ENCODE measurements at places on chromosomes 2 and 18. TPM values are rescaled to one million over a fixed set of nuclear protein-coding genes. Genes with fewer than 3 reads are reported as not detected.

ASAP2 gene
- total RNA-seq, result 66.2 TPM

PDE1A gene
- total RNA-seq, result 42.0 TPM

CTDSP1 gene
- total RNA-seq, result 53.3 TPM

PLGLB1 gene
- 2.9 TPM for total RNA-seq

VSNL1 gene
- total RNA-seq, result 0.36 TPM

TEX44 gene
- total RNA-seq, result not detected

KCTD1 gene
- total RNA-seq, result 14.4 TPM

SERPINB10 gene
- total RNA-seq, result 0.29 TPM

GPAT2 gene
- total RNA-seq, result 2.2 TPM

CNRIP1 gene
- total RNA-seq, result 46.3 TPM

COBLL1 gene
- 10.9 TPM for total RNA-seq

NAB1 gene
- total RNA-seq, result 44.2 TPM

DOK6 gene
- 2.7 TPM for total RNA-seq

PLCL1 gene
- total RNA-seq, result 3.2 TPM

GRHL1 gene
- total RNA-seq, result 0.29 TPM

LGALSL gene
- 3.6 TPM for total RNA-seq

CDKL4 gene
- 3.5 TPM for total RNA-seq

FNDC4 gene
- total RNA-seq, result 21.4 TPM

SATB2 gene
- total RNA-seq, result 54.5 TPM

SLC11A1 gene
- 0.29 TPM for total RNA-seq

HDHD2 gene
- total RNA-seq, result 17.4 TPM

ALPI gene
- not detected for total RNA-seq

GKN2 gene
- not detected for total RNA-seq

EFEMP1 gene
- total RNA-seq, result 1,564 TPM

SMYD1 gene
- total RNA-seq, result not detected

MROH2A gene
- total RNA-seq, result not detected

NCKAP1 gene
- total RNA-seq, result 209 TPM

C2orf92 gene
- total RNA-seq, result 2.5 TPM

WDCP gene
- 8.3 TPM for total RNA-seq

STAT4 gene
- total RNA-seq, result 16.6 TPM

ABCG8 gene
- not detected for total RNA-seq

UBXN2A gene
- 13.8 TPM for total RNA-seq

KCNS3 gene
- total RNA-seq, result 2.7 TPM

REG1B gene
- not detected for total RNA-seq

IL37 gene
- not detected for total RNA-seq

TBC1D8 gene
- total RNA-seq, result 13.4 TPM

KIAA2012 gene
- total RNA-seq, result not detected

MFSD2B gene
- 0.36 TPM for total RNA-seq

CLIP4 gene
- 124 TPM for total RNA-seq

LDLRAD4 gene
- total RNA-seq, result 0.88 TPM

UPP2 gene
- total RNA-seq, result not detected

EGR4 gene
- not detected for total RNA-seq

Measured in osteoblast (primary cell).